ENCODE measurements at places on chromosomes 16 and 17.

GRCh38 chr17:7176841-7177190, 2.4 kb downstream of the ASGR1 start:
- no peaks in the 10 kb centered on the region for H3K27me3 ChIP-seq
- H3K36me3 ChIP-seq = no peaks in the 10 kb centered on the region
- no peak overlapping the region for H3K27ac ChIP-seq
- DNase-seq = no peak
- H3K4me3 ChIP-seq = no peak overlapping the region

- H3K36me3 ChIP-seq = no peaks in the 10 kb centered on the region
- no peak overlapping the region for H3K4me3 ChIP-seq
- no peak for DNase-seq
- H3K27ac ChIP-seq = no peak overlapping the region
Measured at GRCh38 chr17:20315311-20315710, 152.0 kb downstream of the LGALS9B start.

DNA sequence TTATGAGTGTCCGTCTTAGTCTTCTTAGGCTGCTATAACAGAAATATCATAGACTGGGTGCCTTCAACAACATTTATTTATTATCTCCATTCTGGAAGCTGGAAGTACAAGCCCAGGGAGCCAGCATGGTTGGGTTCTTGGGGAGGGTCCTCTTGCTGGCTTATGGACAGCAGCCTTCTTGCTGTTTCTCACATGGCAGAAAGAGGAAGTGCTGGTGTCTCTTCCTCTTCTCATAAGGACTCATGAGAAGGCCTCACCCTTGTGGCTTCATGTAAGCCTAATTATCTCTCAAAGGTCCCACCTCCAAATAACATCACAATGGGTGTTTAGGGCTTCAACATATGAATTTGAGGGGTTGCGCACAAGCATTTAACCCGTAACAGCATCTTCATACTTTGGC, 207.0 kb upstream of the COX10 start:
- no peaks in the 10 kb centered on the region for H3K4me1 ChIP-seq
- H3K27me3 ChIP-seq = no peaks in the 10 kb centered on the region
- H3K4me3 ChIP-seq = no peak overlapping the region
- H3K36me3 ChIP-seq = no peaks in the 10 kb centered on the region
- no peak for DNase-seq

DNA sequence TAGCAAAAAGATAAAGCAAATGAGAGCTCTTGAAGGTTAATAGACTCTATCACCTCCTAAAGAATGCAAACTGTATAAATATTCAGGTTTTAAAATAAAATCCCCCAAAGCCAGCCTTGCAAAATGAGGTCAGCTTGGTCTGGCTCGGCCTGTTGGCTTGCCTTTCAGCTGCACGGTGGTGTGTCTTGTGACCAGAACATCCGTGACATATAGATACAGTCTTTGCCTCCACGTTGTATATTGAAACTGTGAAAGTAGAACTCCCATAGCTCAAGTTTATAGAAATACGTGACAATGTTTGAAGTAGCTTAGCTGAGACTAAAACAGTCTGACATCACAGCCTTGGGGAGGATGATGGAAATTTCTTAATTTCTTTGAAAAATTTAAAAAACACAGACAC, 236.6 kb upstream of the MYOCD start:
- no peak overlapping the region for H3K27ac ChIP-seq
- no peaks in the 10 kb centered on the region for H3K27me3 ChIP-seq
- H3K36me3 ChIP-seq = no peaks in the 10 kb centered on the region
- H3K4me1 ChIP-seq = no peaks in the 10 kb centered on the region

GRCh38 chr16:54545854-54546511, 259.4 kb upstream of the IRX3 start:
- no peaks in the 10 kb centered on the region for H3K36me3 ChIP-seq
- DNase-seq = no peak
- H3K4me3 ChIP-seq = no peak overlapping the region

GRCh38 chr17:57905875-57906455, 49.2 kb downstream of the CUEDC1 start:
- H3K36me3 ChIP-seq = no peaks in the 10 kb centered on the region
- no peak overlapping the region for H3K4me3 ChIP-seq
- no peak overlapping the region for H3K27ac ChIP-seq
- peaks cover 37% of the 10 kb centered on the region for H3K4me1 ChIP-seq
- no peaks in the 10 kb centered on the region for H3K27me3 ChIP-seq

GRCh38 chr16:53429221-53429943, 4.9 kb upstream of the RBL2 start:
- H3K36me3 ChIP-seq = no peaks in the 10 kb centered on the region
- no peaks in the 10 kb centered on the region for H3K4me1 ChIP-seq
- no peak overlapping the region for H3K27ac ChIP-seq
- no peak overlapping the region for H3K4me3 ChIP-seq
- H3K27me3 ChIP-seq = no peaks in the 10 kb centered on the region
- DNase-seq = no peak

DNA sequence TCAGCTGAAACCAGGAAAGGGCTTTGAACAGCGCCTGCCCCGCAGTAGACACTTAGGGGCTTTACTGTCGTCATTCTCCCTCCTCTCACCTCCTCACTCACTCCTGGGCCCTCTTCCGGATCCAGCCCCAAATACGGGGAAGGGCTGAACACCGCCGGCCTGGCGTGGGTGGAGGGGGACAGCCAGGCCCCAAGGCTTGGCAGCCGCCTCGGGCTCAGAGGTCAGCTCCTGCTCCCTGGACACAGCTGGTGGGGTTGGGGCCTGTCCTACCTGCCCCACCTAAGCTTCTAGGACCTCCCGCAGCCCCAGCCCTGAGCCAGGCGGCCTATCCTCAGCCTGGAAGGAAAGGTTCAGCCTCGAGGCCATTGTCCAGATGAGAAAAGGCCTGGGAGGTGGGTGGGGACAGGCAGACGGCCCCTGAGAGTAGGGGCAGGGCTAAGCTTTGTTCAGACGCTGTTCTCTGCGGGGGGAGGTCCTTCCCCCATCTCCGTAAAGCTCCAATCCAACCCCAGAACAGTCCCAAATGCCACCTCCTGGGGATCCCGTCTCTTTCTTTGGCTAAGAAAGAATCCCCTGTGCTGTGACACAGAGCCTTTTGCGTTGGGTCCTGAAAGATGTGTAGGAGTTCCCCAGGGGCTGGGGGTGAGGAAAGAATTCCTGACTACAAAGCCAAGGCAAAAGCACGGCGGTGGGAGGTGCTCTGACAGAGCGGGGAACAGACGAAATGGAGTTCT, 881 bp upstream of the LLGL1 start:
- H3K4me1 ChIP-seq = peaks cover 7% of the 10 kb centered on the region
- peak overlapping the region; percentile 68 for H3K27ac ChIP-seq
- H3K36me3 ChIP-seq = no peaks in the 10 kb centered on the region
- no peak for DNase-seq
- H3K27me3 ChIP-seq = no peaks in the 10 kb centered on the region

- H3K4me3 ChIP-seq = peak overlapping the region; percentile 70
- H3K27me3 ChIP-seq = no peaks in the 10 kb centered on the region
- no peak for DNase-seq
- H3K4me1 ChIP-seq = peaks cover 16% of the 10 kb centered on the region
Measured at GRCh38 chr16:87491522-87492290, 1.1 kb downstream of the ZCCHC14 start.

- no peaks in the 10 kb centered on the region for H3K4me1 ChIP-seq
- no peak overlapping the region for H3K27ac ChIP-seq
- H3K4me3 ChIP-seq = no peak overlapping the region
- no peak for DNase-seq
- no peaks in the 10 kb centered on the region for H3K27me3 ChIP-seq
Measured at GRCh38 chr16:88282564-88283395, 100.0 kb upstream of the ZNF469 start.

DNA sequence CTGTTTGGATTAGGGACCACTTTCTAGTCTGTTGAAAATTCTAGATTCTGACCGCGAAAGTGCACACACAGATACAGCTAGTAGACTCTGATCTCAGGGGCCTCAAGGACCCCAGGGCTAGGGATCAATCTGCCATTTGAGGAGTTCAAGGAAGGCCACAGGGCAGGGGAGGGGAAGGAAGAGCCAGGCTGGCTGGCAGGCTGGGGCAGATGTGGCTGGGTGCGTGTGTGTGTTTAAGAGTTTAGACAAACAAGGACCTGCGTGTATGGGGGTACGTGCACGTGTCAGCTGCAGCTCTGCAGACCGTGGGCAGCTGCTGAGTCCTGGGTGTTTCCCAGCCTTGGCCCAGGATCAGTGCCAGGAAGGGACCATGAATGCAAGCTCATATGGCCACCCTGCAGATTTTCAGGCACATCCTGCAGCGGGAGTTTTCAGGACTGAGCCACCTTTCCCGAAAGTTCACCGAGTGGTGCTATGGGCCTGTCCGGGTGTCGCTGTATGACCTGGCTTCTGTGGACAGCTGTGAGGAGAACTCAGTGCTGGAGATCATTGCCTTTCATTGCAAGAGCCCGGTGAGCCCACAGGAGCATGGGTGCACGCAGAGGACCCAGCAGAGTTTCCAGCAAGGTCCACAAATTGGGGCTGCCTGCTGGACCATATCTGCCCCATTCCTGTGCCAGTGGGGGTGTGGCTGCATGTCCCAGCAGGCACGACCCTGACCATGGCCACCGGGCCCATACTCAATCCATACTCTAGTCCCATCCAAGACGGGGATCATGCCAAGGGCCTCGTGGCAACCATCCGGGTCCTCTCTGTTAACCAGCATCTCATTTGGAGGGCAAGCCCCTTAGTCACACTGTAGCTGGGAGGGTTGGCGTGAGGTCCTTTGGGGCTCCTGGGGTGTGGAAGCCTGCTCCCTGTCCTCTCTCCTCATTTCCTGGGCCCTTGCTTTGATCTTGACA, 10.6 kb downstream of the TRPV2 start:
- H3K27ac ChIP-seq = no peak overlapping the region
- H3K4me1 ChIP-seq = no peaks in the 10 kb centered on the region
- H3K27me3 ChIP-seq = no peaks in the 10 kb centered on the region

DNA sequence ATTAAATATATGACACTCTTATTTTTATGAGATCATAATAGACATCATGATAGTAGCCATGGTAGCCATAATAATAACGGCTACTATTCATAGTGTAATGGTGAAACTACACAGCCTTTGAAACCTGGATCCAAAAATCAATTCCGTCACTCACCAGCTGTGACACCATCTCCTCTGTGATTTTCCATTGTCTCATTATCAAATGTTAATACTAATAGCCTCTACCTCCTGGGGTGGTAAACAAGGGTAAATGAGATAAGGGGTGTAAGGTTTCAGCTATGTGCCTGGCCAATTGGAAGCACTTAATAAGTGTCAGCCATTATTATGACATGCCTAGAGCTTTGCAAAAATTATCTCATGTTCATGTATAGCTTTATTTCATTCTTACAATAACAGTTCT, 88.6 kb downstream of the CACNG3 start:
- H3K27ac ChIP-seq = no peak overlapping the region
- H3K4me1 ChIP-seq = no peaks in the 10 kb centered on the region
- H3K4me3 ChIP-seq = no peak overlapping the region
- no peak for DNase-seq
- H3K36me3 ChIP-seq = no peaks in the 10 kb centered on the region

- DNase-seq = no peak
- no peaks in the 10 kb centered on the region for H3K27me3 ChIP-seq
- peak overlapping the region; percentile 94 for H3K27ac ChIP-seq
- H3K4me1 ChIP-seq = peaks cover 21% of the 10 kb centered on the region
- peak overlapping the region; percentile 73 for H3K4me3 ChIP-seq
Measured at GRCh38 chr17:75980188-75981018, 1.4 kb downstream of the TEN1 start.

DNA sequence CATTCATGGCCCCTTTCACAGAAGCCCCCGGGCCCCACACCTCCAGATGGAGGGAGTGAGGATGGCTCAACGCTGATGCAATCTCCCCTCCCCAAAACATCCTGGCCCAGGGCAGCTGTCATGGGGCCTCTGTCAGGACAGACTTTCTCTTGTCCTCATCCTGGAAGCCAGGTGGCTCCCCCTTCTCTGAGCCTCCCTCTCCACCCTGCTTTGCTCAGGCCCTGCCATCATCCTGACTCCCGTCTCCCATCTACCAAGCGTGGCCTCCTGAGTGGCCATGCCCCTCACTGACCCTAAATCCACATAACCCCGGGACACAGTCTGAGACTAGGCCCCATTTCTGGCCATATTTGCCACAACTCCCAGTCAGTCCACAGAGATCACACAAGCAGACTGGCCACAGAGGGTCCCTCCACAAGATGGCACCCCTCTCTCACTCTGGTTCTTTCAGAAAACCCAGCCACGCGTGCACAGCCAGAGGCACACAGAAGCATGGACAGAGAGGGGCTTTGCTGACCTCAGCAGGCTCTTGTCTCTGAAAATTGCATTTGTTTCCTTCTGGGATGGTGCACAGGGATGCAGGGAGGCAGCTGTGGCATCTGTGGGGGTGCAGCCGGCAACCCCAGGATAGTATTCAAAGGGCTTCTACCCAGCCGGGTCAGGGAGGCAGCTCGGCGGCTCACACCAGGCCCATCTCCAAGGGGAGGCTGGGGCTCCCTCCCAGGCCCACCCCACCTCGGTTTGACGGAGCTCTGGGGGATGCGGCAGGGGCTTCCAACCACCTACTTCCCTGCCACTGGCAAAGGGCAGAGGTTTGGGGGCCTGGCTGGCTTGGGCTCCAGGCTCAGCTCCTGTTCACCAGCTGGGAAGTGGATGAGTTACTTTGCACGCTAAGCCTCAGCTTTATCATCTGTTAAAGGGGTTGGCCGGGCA, 16.9 kb downstream of the DOC2B start:
- no peak overlapping the region for H3K4me3 ChIP-seq
- DNase-seq = peak; percentile 10
- no peaks in the 10 kb centered on the region for H3K4me1 ChIP-seq
- H3K36me3 ChIP-seq = no peaks in the 10 kb centered on the region
- H3K27ac ChIP-seq = no peak overlapping the region

- DNase-seq = no peak
- no peaks in the 10 kb centered on the region for H3K36me3 ChIP-seq
- H3K27me3 ChIP-seq = no peaks in the 10 kb centered on the region
- H3K4me3 ChIP-seq = no peak overlapping the region
- no peaks in the 10 kb centered on the region for H3K4me1 ChIP-seq
Measured at GRCh38 chr16:50674831-50675230, 6.3 kb downstream of the SNX20 start.

DNA sequence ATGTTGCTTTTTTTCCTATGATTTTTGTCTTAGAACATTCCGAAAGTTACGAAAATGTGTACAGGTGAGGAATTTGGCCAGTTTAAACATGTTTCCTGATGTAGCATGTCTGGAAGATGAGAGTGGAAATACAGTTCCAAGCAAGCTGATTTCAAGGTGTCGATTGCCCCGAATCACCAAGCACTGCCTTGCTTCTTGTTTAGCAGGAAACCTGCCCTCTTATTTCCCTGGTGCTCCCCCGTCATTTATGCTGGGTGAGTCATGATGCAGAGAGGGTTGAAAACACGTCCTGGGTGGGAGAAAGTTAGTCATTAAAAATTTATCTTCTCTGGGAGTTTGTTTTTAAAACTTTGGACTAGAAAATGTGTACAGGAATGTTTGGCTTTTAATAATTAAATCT, 608.6 kb upstream of the EEF2KMT start:
- no peaks in the 10 kb centered on the region for H3K4me1 ChIP-seq
- H3K36me3 ChIP-seq = no peaks in the 10 kb centered on the region
- no peak overlapping the region for H3K4me3 ChIP-seq
- no peak overlapping the region for H3K27ac ChIP-seq
- no peak for DNase-seq

All from Panc1 (cell line).